ENCODE measurements at places on chromosomes 12 and 14. TPM values are rescaled to one million over a fixed set of nuclear protein-coding genes. Genes with fewer than 3 reads are reported as not detected.

Gene KCNC2
- total RNA-seq, result not detected

Gene RASSF9
- total RNA-seq, result not detected

Gene SLC5A8
- not detected for total RNA-seq

Gene LGR5
- not detected for total RNA-seq

Gene CNTN1
- not detected for total RNA-seq

All from mononuclear cell (primary cell).